Stimulated activated CD8-positive, alpha-beta memory T cell treated with anti-CD3 and anti-CD28 coated beads, Interleukin-4, amount 100 ng/mL, for 4 hours (primary cell): ENCODE measurements at places on chromosomes 5 and 9.

GRCh38 chr5:96149546-96149945 is 187.9 kb upstream of the ELL2 start:
- DNase-seq, result no peak

GRCh38 chr9:79969393-79970145 is 397.8 kb downstream of the TLE4 start:
- no peak for DNase-seq

- no peak for DNase-seq
Measured at GRCh38 chr5:102927007-102927406, 171.9 kb downstream of the PAM start.

DNA sequence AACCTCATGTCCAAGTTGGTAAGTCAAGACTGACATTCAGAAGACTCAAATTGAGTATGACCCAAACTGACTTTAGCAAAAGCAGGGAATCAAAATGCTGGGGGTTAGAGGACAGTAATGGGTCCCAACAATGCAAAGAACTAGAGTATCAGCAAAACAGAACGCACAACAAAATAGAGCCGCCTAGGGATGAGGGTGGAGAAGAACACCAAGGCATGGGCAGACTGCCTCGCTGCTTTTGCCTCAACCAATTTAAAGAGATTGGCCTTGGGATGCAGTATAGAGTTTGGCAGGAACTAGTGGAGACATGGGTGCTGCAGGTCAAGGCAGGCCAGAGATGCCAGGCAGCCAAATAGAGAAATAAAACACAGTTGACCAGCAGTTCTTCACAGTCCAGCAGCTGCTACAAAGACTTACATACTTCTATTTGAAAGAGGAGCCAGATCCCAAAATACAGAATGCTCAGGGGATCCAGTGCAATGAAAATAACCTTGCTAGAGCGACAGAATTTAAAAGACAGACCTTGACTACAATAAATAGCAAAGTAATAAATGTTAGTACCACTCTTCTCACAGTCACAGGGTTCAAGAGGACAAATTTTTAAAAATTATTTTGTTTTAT is 83.9 kb upstream of the NIPBL start:
- DNase-seq, result no peak

GRCh38 chr5:127590156-127590722 is 58.6 kb upstream of the CTXN3 start:
- DNase-seq, result no peak

GRCh38 chr5:1409381-1410110 is 35.7 kb downstream of the SLC6A3 start:
- DNase-seq, result no peak

DNA sequence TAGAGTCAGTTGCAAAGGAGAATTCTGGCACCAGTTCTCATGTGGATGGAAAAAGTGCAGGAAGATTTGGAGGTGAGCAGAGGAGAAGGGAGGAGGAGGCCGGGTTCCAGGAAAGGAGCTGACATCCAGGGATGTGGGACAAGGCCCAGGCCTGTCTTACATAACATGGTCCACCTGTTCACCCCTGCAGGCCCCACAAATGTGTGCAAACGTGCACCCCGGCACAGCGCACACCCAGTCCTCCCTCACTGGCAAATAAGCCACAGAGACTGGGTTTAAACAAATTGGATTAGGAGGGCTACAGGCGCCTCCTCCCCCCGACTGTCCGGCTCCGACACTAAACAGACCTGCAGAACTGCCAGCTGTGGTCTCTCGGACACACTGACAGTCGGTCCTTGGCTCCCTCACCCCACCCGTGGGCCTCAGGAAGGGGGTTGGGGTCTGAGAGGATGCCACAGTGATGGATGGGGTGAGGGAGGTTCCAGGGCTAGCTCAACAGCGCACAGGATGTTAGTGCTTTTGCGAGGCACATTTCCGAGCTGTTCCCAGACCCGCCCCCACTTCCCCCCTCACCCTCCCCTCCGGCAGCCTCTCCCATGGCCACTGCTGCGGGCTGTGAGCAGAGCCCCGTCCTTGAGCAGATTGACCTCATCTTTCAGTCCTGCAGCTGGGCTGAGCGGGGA is 43.4 kb upstream of the IL17B start:
- DNase-seq, result no peak

DNA sequence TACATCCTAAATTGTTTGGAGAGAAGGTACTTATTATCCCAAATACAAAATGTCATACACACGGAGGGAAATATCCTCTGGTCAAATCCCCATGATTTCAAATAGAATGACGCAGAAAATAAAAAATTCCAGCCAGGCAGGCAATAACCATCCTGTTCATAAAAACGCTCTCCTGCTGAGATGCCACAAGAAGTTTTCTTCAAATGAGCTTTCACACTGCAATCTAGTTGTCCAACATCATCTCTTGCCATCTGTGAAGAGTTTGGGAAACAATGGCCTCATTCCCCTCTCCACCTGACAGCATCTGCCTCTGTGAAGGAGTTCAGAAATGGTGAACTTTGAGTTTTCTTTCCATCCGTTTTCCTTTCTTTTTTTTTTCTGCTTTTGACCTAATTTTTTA is 83.3 kb upstream of the SLC30A5 start:
- no peak for DNase-seq

- DNase-seq, result no peak
Measured at GRCh38 chr9:116484492-116485061, 202.5 kb upstream of the TRIM32 start.
